Activated naive CD4-positive, alpha-beta T cell (primary cell): ENCODE measurements at places on chromosomes 2 and 18.

GRCh38 chr2:139225961-139226360, 445.8 kb upstream of the NXPH2 start:
- DNase-seq = no peak

DNA sequence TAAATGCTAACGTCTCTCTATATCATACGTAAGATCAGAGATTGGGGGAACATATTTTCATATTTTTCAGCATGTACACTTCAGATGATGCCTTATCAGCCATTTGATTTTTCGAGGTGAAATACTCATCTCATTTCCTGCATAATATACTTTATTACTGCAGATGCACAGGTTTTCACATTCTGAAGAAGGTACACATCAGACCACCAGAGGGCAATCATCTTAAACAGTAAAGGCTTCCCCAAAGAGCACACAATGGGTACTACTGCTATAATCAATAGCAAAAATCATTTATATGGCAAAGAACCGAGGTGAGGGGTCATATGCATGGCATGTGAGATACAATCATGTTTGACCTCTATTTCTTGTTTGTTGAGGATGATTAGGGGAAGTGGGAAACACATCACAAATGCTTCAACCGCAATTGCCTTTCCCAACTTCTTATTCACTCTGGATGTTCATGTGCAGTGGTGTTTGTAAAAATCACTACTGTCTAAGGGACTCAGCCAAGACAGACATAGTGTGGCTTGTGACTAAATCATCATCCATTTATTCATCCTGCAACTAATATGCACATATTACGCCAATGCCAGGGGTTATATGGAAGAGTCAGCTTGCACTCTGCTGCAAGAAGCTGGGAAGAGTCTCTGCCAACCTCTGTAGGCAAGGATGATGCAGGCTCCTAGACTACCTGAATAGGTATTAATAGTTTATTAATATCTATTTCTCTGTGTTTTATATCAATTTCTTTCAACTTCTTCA, 118.7 kb downstream of the EPB41L3 start:
- DNase-seq = no peak

GRCh38 chr2:230774348-230774951, 61.8 kb downstream of the CAB39 start:
- no peak for DNase-seq

GRCh38 chr2:26011990-26012856, 21.7 kb upstream of the RAB10 start:
- no peak for DNase-seq

GRCh38 chr18:53567929-53568574, 656.4 kb downstream of the MBD2 start:
- no peak for DNase-seq

- DNase-seq = no peak
Observed at GRCh38 chr2:165067643-165068486, 112.5 kb upstream of the SLC38A11 start.

- no peak for DNase-seq
Observed at GRCh38 chr2:25388491-25388890, 46.8 kb upstream of the DNMT3A start.

DNA sequence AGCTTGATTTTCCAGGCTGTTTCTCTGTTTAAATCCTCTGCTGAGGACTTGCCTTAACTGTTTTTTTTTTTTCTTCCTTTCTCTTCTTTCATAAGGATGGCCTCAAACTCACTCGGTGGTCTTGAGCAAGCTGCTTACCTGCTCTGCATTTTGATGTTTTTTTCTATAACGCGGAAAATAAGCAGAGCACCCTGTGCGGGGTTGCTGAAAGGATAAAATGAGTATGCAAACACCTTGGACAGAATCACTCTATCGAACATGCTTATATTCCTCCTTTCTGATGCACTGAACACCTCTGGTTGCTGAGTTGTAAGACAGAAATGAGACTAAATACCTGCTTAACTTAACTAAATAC, 41.1 kb upstream of the DSC1 start:
- DNase-seq = no peak

DNA sequence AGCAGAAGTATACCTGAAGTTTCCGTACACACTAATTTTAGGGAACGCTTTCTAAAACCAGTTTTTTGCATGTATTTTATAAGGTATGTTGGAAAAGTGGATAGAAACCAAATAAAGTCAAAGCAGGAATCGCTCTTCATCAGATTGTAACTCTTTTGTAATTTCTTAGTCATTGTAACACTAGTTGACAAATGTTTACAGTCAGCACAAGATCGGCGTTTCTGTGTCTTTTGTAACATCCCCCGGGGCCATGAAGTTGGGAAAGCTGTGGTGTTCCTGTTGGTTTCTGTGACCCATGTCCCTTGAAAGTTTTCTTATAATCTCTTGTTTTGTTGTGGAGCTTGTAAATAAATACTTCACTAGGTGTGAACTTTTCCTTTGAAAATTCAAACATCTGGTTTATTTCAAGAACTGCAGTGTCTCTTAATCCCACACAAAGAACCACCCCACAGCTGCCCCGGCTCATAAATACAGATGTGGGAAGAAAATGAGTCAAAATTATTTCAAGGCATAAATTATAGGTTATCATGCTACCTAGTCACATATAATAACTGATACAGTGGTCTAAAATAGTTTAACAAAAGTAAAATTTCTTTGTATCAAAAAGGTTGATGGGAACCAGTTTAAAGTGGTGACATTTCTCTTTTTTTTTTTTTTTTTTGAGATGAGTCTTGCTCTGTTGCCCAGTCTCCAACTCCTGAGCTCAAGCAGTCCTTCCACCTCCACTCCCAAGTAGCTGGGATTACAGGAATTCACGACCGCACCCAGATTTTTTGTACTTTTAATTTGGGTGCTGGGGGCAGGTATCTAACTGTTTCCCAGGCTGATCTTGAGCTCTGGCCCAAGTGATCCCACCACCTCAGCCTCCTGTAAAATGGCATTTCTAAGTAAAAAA, 751 bp upstream of the NMI start:
- DNase-seq = no peak

DNA sequence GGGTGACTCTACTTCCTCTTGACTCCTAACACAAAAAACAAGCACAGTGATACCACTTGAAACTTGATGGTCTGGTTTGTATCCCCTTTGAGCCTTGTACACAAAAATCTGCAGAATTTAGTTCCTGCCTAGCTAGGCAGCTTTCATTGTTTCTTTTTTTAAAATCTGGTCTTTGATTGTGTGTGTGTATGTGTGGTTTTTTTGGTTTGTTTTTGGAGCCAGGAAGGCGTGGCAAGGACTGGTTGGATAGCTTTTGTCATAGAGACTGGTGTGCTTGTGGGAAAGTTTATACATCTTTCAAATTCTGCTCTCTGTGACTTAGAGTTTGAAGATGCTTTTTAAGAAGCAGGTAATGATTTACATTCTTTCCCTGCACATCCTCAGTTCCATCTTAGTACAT, 127.4 kb downstream of the TANC1 start:
- no peak for DNase-seq

DNA sequence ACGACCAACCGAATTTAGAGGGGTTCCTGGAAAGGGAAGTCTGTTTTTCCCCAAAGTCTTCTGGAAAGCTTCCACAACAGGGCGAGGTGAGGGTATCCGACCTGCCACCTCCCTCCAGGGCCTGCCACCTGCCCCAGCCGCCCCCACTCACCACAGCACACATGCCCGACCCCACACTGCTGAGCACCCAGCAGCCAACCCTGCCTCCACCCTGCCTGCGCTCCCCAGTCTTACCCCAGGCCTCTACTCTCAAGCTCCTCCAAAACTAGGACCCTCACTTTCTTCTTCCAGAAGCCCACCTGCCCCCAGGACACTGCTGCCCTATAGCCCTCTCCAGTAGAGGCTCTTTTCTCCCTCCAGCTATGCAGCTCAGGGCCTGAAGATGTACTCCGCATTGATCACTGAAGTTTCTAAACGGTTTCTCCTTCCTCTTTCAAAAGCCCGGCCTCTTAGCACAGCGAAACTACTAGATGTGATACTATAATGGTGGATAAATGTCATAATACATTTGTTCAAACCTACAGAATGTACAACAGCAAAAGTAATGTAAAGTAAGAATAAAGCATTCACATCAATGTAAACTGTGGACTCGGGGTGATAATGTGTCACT, 128.8 kb upstream of the SLC1A4 start:
- DNase-seq = no peak
